Activated CD4-positive, alpha-beta memory T cell treated with anti-CD3 and anti-CD28 coated beads, Interleukin-2, amount 10 ng/mL, durations not matched to agents 7 days and 5 days (primary cell): ENCODE measurements at places on chromosomes 1 and 21.

DNA sequence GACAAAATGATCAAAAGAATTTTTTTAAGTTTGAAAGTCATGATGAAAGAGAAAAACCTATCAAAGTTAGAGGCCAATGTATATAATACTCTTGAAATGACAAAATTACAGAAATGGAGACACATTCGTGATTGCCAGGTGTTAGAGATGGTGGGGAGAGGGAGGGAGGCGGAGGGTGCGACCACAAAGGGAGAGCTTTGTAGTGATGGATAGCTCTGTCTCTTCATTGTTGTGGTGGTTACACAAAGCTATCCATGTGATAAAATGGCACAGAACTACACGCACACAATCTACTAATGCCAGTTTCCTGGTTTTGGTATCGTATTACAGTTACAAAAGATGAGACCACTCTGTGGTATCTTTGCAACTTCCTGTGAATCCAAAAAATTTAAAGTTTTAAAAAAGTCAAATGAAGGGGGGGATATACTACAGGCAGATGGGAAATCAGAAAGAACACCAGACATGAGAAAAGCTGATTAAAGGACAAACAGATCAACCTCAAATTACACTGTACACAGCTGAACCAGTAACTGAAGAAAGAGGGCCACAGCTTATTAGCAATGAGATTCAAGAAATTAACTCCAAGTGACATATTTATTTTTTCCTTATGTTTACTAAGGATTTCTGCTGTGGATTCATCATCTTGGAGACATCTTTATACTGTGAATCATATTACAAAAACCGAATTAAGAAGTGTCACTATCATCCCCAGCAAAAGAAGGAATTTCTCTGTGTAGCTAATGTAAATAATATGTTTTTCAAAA, 199.1 kb downstream of the SLC45A1 start:
- DNase-seq = no peak

DNA sequence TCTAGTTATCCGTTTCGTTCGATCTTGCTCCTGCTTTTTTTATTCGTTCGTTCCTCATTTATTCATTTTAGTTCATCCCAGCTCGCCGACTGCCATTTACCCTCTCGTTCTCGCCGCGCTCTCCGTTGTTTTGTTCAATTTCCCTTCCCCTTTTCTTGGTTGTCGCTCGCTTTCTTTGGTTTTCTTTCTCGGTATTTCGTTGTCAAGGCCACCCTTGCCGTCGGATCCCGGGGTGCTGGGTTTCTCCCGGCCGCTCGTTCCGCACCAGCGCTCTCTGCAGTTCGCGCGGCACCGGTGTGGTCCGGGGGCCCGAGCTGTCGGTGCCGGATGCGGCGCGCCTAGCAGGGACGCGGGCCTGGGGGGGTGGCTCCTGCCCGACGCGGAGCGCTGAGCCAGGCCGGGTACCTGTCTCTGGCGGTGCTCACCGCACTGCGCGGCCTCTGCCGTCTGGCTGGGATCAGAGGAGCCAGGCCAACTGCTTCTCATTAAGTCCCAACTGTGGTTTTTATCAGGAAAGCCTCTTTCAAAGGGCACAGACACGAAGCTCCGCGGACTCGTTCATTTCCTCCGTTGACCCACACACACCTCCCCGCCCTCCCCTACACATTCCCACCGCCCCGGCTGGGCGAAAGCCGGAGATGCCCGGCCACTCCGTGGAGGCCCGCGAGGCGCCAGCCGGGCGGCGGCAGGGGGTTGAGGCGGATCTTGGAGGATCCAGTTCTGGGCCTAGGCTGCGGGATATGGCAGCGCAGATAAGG, 1.6 kb downstream of the ALX3 start:
- no peak for DNase-seq

DNA sequence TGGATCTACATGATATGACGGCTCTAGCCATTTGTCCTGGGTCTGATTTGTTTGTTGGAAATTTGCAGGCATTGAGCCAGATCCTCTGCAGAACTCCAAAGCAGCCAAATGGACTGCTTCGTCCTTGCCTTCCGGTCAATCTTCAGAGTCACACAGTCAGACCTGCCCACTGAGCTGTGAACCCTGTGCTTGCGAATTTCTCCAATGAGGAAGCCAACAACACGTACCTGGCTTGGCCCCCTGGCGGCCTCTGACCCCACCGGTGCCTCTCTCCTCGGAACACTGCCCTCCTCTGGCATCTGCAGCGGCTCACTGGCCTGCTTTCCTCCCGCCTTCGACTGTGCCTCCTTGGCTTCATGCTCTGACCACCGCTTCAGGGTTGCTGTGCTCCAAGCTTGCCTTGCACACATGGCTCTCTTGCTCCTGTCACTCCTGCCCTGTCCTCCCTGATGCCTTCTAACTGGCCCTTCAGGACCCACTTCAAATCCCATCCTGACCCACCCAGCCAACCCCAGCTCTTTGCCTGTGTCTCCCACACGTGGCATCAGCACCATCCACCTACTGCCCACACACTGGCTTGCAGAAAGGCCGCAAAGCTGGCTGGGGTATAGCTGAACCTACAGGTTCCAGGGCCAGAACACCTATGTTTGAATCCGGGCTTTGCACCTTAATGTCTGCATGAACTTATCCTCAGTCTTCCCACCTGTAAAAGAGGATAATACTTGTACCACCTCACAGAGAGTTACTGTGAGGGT, 128.2 kb downstream of the KCNN3 start:
- DNase-seq = no peak

GRCh38 chr1:201009962-201010645, 13.4 kb downstream of the KIF21B start:
- DNase-seq = no peak

- DNase-seq = no peak
Measured at GRCh38 chr1:96384611-96385010, 337.0 kb upstream of the PTBP2 start.
